ENCODE measurements at places on chromosomes 3 and 15.

DNA sequence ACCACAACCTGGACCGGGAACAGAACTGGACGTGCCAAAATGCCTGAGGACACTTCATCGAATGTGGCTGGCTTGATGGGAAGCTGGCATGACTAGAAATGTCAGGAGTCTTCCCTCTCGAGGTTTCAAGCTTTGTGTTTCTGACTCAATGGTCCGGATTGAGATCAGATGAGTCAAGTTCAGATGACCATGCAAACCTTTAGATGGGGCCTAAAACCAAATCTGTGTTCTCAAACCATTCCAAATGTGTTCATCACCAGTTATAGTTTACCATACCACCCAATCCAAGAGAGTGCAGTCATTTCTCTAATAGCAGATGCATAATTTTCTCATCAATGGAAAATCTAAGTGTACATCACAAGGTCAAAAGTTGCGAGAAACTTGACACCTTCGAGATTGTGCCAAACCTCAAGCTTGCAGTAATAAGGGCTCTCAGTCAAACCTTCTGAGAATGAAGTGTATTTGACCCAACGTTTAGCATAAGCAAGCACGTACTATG lies 369.1 kb downstream of the RORA start:
- no peak for DNase-seq

- no peak for DNase-seq
Observed at GRCh38 chr3:12833222-12834161, 7.9 kb downstream of the RPL32 start.

GRCh38 chr3:174431717-174432116 lies 427.4 kb upstream of the NAALADL2 start:
- DNase-seq, result no peak

DNA sequence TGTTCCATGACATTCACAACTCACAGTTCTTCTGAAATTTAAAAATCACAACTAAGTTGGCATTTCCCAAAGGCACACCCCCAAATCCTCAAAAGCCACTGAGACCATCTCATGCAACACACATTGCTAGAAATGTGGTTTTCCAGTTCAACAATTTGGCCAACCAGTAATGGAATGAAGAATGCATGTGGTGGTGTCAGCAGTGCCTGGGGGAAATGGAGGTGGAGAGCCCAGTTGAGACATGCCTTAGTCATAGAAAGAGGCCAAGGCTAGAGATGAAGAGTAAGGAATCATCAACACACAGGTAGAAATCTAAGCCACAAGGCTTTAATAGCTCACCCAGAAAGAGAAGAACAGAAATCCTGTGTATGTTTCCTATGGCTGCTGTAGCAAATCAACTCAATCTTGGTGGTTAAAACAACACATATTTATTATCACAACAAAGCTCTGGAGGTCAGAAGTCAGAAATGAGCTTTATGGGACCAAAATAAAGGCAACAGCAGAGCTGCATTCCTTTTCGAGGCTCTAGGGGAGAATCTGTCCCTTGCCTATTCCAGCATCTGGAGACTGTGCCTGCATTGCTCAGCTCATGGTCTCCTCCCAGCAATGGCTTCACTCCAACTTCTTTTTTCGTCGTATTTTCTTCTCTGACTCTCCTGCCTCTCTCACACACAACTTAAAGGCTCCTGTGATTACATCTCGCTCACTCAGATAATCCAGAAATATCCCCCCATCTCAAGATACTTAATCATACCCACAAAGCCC lies 54.0 kb downstream of the SNTN start:
- DNase-seq, result no peak

GRCh38 chr3:23668430-23668904 lies 137.3 kb upstream of the UBE2E1 start:
- no peak for DNase-seq

DNA sequence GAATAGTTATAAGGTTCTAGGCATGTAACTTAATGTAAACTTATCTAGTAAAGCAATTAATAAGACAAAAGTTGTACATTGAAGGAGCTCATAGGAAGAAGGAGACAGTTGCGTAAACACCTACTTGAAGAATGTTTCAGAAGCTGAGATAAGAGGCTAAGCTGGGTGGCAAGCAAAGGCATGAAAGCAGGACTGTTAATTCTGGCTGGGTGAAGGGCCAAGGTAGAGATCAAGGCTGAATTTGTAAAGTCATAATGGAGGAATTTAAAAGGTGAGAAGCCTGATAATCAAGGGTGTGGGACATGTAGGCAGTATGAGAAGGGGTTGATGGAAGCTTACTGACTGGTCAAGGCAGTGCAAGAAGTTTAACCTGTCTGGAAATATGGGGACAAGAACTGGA lies 80.4 kb upstream of the TGFBR2 start:
- no peak for DNase-seq

DNA sequence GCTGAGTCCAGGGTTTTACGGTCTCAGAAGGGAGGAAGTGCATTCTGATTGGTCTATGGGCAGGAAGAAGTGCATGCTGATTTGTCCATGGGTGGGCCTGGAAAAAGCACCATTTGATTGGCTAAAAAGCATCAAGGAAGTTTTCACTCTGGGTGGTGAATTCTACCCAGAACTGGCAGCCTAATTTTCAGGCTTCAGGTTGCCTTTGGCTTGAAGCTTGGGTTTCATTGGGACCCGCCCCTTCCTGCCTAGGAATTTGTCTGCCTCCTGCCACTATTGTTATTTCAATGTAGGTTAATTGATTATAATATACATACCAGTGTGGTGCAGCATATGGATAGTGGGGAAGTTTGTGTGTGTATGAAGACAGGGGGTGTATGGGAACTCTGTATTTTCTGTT lies 1355.9 kb downstream of the SI start:
- no peak for DNase-seq

- no peak for DNase-seq
Observed at GRCh38 chr3:179666030-179666429, 13.2 kb downstream of the USP13 start.

Data from activated T-helper 1 cell treated with Interleukin-2 at 50 U/mL for 16 hours (primary cell).